ENCODE measurements at places on chromosomes 5 and 9. TPM values are rescaled to one million over a fixed set of nuclear protein-coding genes. Genes with fewer than 3 reads are reported as not detected.

DNA sequence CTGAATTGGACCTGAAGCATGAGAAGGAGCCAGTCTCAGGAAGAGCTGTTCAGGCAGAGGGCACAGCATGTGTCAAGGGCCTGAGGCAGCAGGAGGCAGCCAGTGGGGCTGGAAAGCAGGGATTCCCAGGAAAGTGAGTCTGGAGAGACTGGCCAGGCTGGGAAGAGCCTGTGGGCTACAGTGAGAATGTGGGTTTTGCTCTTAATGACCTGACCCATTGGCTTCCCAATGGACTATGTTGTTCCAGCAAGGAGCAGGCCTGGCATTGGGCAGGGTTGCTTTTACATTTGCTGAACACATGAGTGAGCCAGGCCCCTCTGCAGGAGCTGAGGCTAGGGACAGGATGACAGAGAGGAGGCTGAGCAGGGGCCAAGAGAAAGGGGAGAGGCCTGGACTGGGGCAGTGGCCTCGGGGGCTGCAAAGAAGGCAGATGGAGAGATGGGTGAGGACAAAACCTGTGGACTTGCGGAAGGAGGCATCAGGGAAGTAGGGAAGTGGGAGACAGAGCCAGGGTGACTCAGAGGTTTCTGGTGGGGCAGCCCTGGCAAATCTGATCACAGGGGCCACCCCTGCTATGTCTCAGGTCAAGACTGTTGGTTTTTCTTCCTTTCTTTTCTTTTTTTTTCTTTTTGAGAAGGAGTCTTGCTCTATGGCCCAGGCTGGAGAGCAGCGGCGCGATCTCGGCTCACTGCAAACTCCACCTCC, 65.9 kb upstream of the NEK6 start:
- no peak for DNase-seq

DNA sequence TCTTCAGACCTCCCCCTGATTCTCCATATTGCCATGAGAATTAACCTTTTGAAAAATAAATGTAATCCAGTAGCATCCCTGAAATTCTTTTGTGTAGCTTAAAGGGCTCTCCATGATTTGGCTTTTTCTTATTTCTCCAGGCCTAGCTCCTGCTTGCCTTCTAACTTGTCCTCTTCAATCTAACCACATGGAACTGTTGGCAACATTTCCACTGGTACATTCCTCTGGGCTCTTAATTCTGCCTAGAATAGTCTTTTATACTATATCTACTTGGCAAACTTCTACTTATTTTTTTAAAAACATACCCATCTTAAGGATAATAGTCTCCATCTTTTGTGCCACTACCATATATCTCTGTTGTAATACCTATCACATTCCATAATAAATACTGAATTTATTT, 54.1 kb downstream of the GNG10 start:
- DNase-seq, result no peak

The FAM163B gene
- not detected for total RNA-seq

GRCh38 chr5:66089384-66089783, 54.7 kb upstream of the SREK1 start:
- no peak for DNase-seq

DNA sequence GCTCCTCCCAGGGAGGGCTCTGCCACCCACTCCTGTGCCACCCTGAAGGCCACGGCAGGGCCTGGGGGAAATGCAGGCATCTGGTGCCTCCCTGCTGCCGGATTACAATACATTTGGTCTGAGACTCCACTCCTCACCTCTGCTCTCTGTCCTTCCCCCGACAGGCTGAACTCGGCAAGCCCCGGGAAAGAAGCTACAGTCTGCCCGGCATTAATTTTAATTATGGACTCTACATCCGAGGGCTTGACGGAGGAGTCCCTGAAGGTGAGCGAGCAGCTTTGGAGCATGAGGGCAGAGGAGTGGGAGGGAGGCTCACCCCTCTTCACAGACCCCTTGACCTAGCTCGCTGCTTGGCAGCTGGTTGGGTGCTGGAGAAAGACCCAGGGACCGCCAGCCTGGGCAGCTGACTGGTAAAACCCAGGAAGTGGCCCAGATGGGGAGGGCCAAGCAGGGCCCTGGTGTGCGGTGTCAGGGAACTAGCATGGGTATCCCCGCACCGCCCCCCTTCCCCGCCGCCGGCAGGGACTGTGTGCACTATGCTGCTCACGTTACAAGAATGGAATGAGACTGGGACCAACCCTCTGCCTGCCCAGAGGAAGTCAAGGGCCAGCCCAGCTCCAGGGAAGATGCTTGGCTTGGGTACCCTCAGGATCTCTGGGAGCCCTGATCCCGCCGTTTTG, 83.7 kb upstream of the BARHL1 start:
- DNase-seq, result no peak

Data from MCF 10A (cell line).